Ureter (tissue), 1 donor: ENCODE measurements at places on chromosomes 3 and 15.
A peak's percentile ranks its signal among the peaks of the same experiment; 100 is the strongest.

- no peak for DNase-seq
Measured at GRCh38 chr3:155412904-155413303, 119.4 kb upstream of the STRIT1 start.

GRCh38 chr3:122979211-122979610 is 48.4 kb downstream of the SEMA5B start:
- DNase-seq: no peak

DNA sequence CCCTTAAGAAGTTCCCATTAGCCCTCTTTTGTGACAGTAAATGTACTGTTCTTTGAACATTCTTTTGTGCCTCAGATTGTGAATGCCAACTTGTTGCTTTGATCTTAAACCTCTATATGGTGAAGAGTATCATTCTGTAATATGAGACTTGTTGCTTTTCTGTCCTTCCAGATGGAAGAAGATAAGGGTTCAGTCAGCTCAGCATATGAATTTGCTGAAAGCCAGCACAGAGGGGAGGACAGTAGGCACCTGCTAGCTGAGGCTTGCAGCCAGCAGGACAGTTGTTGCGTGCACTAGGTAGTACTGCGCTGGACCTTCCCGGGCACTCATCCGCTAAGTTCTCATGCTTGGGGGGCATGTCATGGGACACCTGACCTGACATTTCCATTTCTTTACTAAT is 74.7 kb downstream of the DCUN1D1 start:
- DNase-seq: no peak

DNA sequence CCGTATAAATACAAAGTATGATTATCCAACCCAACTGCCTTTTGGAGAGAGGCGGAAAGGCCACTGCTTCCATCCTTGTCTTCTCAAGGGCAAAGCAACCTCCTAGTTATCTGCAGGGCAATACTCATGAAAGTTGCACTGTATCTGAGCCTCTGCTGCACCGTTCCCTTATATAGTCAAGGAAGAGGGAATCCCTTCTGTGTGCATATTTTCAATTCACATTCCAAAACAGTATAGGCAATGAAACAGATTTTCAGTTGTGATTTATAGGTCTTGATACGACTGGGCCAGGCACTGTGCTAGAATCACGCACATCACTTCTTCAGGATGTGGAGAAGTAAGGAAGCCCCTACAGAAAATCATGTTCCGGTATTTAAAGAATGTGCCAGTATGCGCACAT is 455.7 kb downstream of the FOXP1 start:
- no peak for DNase-seq

- DNase-seq: no peak
Measured at GRCh38 chr3:127954640-127955039, 39.6 kb downstream of the KBTBD12 start.

- no peak for DNase-seq
Measured at GRCh38 chr3:177817751-177818150, 620.5 kb upstream of the TBL1XR1 start.

GRCh38 chr15:63048776-63049665 is 6.5 kb downstream of the TPM1 start:
- peak; percentile 66 for DNase-seq

DNA sequence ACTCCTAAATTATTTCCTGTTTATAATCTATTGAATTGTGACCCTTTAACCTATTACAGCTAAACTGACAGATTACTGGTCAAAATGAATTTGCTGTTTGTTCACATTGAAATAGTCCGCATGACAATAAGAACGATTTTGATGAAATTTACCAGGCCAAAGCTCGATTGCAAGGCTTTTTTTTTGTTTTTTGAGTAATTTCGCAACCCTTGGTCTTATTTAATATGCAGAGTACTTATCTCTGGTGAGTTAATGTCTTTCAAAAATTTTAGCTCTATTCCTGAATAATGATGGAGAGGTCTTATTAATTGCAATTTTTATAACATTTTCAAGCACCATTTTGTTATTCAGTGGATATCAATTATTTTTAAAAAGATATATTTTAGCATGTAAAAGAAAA is 362.4 kb downstream of the OTOL1 start:
- no peak for DNase-seq
